ENCODE measurements at places on chromosomes 12 and 14.

DNA sequence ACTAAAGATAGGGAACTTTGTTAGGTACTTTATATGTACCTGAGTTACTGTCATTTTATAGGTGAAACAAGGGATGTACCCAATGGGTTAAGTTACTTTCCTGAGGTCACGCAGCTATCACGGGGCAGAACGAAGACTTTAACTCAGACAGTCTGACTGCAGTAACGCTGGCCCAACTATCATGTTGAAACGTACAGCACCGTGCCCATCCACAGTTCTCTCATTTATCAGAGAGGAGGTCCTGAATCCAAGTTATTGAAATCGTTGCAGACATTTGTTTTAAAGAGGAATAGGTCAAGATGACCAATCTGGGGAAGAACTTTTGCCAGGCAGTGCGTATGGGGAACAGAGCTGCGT is 587 bp upstream of the C12orf75 start:
- DNase-seq, result no peak

- DNase-seq, result peak; percentile 57
Observed at GRCh38 chr12:12704593-12705230, 8.7 kb upstream of the GPR19 start.

DNA sequence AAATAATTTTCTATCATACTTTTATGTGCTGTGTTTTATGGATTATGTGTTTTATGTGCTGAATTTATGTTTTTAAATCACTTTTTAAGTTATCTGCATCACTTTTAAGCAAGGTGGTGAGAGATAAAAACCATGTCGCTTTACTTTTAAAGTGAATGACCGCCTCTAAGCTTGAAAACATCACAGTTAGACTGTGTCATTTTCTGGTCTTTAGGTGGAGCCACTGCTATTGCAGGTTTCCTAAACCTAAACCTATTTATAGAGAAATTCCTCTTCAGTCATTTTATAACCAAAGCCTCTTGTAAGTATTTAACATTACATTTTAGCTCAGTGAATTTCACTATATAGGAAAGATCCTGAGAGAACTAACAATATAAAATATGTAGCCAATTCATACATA is 21.0 kb upstream of the MDM2 start:
- no peak for DNase-seq

GRCh38 chr14:103628221-103628683 is 759 bp upstream of the KLC1 start:
- no peak for DNase-seq

DNA sequence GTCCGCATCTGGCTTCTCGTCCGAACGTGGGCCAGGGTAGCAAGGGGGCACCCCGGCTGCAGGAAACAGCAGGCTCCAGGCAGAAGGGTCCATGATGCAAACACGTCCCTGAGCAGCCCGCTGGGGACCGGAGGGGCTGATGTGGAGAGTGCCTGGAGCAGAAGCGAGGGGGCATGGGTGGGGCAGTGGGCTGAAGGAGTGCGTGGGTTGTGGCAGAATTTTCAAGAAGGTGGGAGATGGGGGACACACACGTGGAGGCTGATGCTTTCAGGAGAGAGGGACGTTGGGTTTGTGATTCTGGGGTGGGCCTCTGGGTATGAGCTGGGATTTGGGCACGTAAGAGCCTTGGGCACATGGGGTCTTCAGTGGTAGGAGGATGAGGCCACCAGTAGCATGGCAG is 45.6 kb upstream of the DLK1 start:
- DNase-seq, result no peak
